ENCODE measurements at places on chromosomes 2 and 18. TPM values are rescaled to one million over a fixed set of nuclear protein-coding genes. Genes with fewer than 3 reads are reported as not detected.

The RPRD1A gene
- total RNA-seq: 82.6 TPM

The HS6ST1 gene
- total RNA-seq: 48.7 TPM

The C2orf78 gene
- total RNA-seq: not detected

The REG1B gene
- not detected for total RNA-seq

The PASK gene
- 13.8 TPM for total RNA-seq
